ENCODE measurements at places on chromosomes 3 and 15.

GRCh38 chr15:44654858-44655257 is 8.6 kb downstream of the SPG11 start:
- DNase-seq: no peak

GRCh38 chr15:62573876-62574275 is 408.8 kb upstream of the C2CD4B start:
- DNase-seq: no peak

DNA sequence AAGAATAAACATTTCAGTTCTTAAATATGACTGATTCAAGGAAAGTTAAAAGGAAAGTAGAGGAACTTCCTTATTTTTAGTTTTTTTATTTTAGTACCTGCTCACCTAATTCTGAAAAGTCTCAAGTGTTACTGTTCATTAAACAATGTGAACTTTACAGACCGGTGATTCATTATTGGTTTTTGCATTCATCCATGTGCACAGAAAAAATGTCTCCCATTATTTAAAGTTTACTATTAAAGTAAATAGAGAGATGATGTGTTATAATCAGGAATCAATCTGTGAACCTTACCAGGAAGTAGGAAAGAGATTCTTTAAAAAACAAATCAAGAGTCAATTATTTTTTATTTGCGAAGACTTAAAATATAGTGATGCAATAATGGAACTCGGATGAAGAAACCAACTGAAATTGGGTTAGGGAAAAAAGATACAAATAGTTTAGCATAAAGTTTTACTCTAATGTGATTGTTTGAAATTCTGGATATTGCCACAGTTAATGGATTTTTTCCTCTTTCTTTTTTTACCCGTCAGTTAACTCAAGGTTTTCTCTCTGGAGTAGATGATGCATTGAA is 119.4 kb upstream of the SAMMSON start:
- no peak for DNase-seq

GRCh38 chr3:106728315-106729098 is 648.7 kb upstream of the CCDC54 start:
- DNase-seq: no peak

DNA sequence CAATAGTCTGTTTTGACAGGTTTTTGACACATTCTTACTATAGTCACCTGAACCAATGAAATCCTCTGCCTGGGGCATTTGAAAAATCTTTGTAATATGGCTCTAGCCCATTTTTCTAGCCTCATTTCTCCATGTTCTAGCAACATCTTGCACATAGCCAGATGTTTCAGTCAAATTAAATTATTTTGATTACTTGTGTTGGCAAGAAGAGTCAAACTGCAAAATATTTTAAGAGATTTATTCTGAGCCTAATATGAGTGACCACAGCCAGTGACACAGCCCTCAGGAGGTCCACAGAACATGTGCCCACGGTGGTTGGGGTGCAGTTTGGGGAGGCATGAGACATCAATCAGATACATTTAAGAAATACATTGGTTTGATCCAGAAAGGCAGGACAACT is 6.9 kb downstream of the IFT122 start:
- DNase-seq: no peak

- no peak for DNase-seq
Measured at GRCh38 chr3:99332276-99332675, 306.1 kb upstream of the COL8A1 start.

DNA sequence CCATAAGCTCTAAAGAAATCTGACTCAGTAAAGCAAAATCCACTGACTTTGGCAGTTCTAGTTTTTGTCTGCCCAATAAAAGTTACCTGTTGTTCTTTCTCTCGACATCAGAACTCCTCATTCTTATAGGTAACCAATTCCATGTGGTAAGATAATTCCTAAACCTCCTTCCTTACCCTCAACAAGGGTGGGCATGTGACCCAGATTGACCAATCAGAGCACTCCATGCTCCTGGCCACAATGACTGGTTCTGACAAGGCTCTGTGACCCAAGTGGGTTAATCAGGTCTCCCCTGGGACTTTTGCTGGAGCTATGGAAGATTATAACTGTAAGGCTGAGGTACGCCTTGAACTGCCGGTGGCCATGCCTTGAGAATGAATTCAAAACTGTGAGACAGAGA is 31.7 kb downstream of the LINS1 start:
- DNase-seq: no peak

DNA sequence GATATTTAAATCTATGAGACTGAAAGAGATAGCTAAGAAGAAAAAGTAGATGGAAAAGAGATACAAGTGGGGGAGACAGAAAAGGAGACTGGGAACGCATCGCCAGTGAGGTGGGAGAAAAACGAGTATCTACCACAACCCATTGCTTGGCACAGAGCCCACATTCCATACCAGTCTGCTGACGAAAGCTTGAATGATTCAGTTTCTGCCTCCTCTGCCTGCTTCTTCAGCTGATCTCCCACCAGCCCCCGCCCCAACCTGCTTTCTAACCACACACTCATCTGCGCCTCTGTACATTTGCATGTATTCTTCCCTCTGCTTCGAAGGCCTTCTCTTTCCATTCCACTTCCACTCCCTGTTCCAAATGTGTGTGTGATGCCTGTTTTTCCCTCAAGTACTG is 188.1 kb downstream of the USP13 start:
- DNase-seq: no peak

GRCh38 chr3:73600293-73600938 is 24.3 kb downstream of the PDZRN3 start:
- no peak for DNase-seq

DNA sequence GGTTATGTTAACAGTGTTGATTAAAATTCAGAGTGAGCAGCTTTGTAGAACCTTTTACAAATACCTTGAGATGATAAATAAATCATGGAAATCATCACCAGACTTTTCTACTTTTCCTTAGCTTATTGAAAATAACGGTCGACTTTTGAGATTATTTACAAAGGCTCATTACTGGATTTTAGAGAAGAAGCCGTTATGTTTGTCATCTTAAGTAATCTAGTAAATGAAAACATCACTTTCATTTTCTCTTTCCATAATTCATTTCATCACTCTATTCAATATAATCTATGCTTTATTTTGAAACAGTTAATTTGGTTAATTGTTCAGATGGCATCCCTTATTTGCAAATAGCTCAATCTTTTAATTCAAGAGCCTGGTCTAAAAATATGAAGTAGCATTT is 3.6 kb downstream of the PLCL2 start:
- no peak for DNase-seq

GRCh38 chr3:8220291-8220690 is 281.3 kb upstream of the LMCD1 start:
- DNase-seq: no peak

- no peak for DNase-seq
Measured at GRCh38 chr3:80408030-80408721, 640.4 kb upstream of the ROBO1 start.

DNA sequence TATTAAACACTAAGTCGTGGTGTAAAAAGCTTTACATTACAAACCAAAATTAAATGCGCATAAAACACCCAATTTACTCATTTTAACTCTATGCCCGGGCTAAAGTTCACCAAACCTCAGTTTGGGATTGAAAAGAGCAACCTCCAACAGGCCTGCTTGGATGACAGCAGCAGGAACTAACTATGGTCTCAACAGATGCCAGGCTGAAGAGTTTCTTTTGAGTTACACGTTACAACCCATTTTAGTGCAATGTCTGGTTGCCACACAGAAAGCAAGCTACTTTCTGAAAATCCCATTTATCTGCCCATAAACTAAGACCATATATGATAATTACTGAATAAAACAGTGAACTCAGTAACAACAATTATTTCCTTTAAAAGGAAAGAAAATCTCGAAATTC is 2.2 kb downstream of the SATB1 start:
- DNase-seq: no peak

DNA sequence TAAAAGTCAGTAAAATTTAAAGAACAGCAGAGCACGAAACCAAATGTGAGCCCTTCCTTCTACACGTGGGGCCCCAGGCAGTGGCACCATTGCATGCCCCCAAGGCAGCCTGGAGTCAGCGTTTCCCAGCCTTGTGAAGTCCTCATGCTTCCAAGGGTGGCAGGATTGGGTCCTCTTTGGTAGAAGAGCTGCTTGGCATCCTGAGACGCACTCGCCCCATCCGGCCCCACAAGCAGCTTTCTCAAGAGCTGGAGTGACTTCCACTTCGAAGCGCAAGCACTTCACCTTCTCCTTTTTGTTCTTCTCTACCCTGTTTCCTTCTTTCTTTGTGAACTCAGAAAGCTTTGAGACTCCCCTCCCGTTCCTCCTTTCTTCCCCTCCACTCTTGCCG is 34.7 kb downstream of the ZNF710 start:
- no peak for DNase-seq

DNA sequence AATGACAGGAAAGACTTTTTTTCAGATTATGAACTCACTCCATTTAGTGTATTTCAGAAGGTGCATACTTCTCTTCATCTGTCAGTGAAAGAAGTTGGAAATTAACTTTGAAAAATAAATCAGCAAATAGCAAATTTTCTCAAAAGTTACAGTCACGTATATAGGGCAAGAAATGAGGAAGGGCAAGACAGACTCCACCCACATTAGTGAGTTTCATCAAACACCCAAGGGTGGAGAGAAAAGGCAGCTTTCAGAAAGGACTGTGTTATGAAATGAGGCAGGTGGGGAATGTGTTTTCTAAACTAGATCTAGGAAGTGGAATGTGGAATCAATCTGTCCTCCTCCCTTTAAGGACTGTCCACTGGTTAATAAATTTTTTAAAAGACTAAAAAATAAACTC is 2.9 kb downstream of the SLC22A13 start:
- DNase-seq: no peak

DNA sequence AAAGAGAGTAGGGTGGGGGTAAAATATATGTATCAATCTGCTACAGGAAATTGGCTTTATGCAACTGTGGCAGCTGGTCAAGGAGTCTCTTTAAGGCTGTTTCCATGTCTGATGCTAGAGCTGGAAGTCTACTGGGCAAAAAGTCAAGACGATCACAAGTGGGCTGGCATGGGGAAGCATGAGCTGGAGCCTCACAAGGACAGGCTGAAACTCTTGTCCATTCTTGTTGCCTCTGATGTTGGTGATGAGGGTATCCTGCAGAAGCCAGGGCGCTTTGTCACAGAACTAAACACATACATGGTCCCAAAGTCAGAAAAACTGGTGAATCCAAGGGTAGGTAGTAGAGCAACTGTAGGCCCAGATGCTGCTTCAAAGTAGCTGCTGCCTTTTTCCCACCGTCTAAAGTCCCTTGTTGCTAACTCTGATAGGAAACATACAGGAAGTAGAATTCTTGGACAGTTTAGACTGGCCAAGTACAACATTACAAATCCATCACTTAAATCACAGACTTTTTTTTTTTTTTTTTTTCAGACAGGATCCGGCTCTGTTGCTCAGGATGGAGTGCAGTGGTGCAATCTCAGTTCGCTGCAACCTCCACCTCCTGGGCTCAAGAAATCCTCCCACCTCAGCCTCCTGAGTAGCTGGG is 54.2 kb downstream of the RPL39L start:
- DNase-seq: no peak

DNA sequence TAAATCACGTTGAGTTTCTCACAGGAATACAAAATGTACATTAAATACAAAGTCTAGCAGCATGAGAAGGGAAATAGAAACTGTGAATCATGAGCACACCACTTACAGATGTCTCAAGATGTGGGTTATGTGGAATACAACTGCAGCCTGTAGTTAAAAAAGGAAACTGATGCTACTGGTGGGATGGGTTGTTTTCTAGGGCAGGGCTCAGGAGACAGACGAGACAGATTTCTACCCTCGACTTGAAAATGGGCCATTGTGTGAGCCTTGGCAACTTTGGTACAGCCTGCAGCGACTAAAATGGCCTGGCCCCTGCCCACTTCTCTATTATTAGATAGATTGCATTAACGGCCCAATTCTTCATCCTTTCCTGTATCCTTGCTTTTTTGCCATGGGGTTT is 293.1 kb downstream of the SUCLG2 start:
- no peak for DNase-seq

- no peak for DNase-seq
Measured at GRCh38 chr15:39960411-39960810, 26.5 kb downstream of the EIF2AK4 start.

GRCh38 chr3:13365390-13366379 is 54.4 kb downstream of the NUP210 start:
- DNase-seq: no peak

- DNase-seq: no peak
Measured at GRCh38 chr3:126542340-126543241, 16.1 kb downstream of the C3orf22 start.

DNA sequence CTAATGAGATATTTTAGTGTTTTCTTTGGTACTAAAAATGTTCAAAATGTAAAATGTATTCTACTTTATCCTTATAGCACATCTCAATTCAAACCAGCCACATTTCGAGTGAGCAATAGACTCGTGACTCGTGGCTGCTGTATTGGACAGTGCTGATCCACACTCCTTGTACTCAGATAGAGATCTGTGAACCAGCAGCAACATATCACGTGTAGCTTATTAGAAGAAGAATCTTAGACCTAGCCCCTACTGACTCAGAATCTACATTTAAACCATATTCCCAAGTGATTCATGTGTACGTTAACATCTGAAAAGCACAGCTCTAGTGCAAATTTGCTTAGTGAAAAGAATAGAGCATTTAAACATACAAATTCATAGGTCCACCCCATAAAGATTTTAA is 130.9 kb downstream of the IL1RAP start:
- DNase-seq: no peak

Data from CD4-positive, alpha-beta T cell treated with Interleukin-10 for 1 hour (primary cell).